Stimulated activated CD4-positive, alpha-beta T cell treated with anti-CD3 and anti-CD28 coated beads, Interleukin-1b, Interleukin-23, amount 100 ng/mL, for 1 hour (primary cell): ENCODE measurements at places on chromosomes 16 and 17.

DNA sequence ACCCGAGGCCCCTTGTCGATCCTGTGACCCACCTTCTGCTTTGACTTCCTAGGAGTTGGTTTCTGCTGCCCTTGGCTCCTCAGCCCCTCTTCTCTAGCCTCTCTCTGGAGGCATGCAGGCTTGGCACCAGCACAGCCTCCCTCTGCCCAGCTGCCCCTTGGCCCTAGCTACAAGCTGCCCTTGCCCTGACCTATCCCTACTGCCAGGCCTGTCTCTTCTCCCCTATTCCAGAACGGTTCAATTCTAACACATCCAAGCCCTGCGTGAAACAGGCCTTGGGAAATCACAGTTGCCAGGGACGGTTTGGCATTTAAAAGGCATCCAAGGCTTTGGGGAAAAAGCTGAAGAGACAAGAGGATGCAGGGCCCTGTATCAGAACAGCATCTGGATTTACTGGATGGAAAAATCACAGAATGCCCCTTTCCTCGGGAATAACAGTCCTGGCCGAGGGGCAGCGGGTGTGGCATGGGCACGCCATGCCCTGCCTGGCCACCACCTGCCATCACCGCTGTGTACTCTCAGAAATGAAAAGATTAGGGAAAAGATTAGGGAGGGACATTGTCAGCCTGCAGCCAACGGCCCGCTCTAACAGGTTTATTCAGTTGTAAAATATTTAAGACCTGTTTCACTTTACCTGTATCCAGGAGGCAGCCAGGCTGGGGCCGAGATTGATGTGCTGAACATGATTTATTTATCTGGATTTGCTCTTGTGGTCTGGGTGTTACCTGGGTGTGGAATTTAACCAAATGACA lies 15.8 kb downstream of the RAI1 start:
- no peak for DNase-seq

GRCh38 chr17:29579866-29580771 lies 9.3 kb downstream of the GIT1 start:
- DNase-seq = peak; percentile 85

GRCh38 chr17:27461192-27461859 lies 5.1 kb downstream of the KSR1 start:
- no peak for DNase-seq

- no peak for DNase-seq
These were observed 53.1 kb downstream of the CMIP start for GRCh38 chr16:81497690-81498089.

GRCh38 chr16:46991729-46992704 lies 18.5 kb upstream of the DNAJA2 start:
- DNase-seq = no peak

GRCh38 chr16:73878611-73879010 lies 418.0 kb upstream of the PSMD7 start:
- DNase-seq = no peak

GRCh38 chr16:10608687-10609401 lies 28.4 kb upstream of the EMP2 start:
- DNase-seq = no peak

DNA sequence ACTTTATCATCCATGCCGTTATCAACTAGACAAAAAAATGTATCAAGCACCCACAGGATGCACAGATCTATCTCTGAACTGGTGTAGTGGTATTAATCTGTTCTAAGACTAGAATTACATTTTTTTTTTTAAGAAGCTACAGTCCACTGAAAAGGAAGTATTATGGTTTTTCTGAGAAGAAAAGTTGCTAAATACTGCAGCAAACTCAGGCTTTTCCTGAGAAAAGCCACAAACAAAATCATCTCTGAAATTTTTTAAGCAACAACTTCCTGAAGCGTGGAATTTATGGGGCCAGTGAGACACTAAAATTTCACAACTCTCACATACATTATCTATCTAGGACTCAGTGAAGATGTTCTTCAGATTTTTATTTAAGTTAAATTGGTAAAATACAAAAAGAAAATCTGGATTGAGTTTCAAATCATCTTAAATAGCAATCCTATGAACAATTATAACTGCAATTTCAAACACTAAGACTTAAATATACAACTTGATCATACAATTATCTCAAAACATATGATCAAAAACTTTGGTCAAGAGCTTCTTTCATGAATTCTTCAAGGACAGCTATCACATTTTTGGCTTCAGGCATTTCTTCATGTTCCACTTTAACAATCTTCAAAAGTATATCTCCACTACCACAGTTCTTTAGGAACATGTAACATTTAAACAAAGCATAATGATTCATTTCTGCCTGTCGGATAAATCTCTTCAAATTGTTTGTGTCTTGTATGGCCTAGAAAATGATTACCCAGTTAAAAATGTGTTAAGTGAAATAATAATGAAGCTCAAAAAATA lies 10.5 kb downstream of the C17orf75 start:
- no peak for DNase-seq

DNA sequence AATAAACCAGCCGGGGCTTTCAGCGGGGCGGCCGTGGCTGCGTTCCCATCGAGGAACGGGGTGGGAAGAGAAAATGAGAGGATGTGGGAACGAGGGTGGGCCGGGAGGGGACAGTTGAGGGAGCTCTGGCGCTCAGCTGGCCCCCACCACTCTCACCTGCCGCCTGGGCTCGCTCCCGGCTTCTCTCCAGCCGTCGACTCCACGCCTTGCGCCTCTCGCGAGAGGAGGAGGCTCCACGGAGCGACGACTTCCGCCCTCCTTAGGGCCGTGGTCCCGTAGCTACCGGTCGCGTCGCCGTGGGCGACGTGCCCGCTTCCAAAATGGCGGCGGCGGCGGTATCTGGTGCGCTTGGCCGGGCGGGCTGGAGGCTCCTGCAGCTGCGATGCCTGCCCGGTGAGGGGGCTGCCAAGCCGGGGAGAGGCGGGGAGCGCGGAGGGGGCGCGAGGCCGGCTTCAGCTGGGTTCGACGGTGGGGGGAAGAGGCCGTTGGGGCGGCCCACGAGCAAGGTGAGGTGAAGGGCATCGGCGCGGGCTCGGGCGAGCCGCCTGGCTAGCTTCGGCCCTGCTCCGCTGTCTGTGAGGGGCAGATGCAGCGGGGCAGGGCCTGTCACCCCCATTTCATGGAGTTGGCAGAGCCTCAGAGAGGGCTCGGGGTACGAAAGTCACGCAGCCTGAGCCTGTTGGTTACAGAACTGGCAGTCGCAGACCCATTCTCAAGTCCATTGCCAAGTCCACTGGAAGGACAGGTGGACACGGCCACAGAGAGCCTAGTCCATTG lies at the start of the genes CIAPIN1 and COQ9:
CIAPIN1 (minus strand) TSS at position 200 of the 777 bp plus-strand sequence. CDS start 6,457 bp downstream, outside the sequence.
COQ9 (plus strand) TSS at position 294 of the 777 bp plus-strand sequence; CDS start at position 321, 27 bp downstream.
- peak; percentile 81 for DNase-seq

DNA sequence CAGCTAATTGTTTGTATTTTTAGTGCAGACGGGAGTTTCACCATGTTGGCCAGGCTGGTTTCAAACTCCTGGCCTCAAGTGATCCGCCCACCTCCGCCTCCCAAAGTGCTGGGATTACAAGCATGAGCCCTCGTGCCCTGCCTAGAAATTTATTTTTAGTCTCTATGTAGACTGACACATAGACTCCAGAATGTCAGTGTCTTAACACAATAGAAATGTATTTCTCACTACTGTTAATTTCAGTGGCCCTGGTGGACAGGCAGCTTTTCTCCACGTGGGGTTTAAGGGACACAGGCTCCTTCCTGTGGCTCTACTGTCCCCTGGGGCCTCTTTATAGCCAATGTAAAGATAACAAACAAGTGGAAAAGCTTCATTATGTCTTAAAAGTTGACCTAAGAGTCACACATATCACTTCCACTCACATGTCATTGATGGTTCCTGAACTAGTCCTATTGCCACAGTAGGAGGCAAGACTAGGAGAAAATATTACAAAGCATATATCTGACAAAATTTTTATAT lies 43.8 kb downstream of the COPRS start:
- no peak for DNase-seq

- no peak for DNase-seq
These were observed 1.8 kb downstream of the C16orf54 start for GRCh38 chr16:29743827-29744531.
